ENCODE measurements at places on chromosomes 7 and 10.
A peak's percentile ranks its signal among the peaks of the same experiment; 100 is the strongest.

GRCh38 chr10:72310636-72311035 lies 36.9 kb downstream of the DDIT4 start:
- no peak for DNase-seq

DNA sequence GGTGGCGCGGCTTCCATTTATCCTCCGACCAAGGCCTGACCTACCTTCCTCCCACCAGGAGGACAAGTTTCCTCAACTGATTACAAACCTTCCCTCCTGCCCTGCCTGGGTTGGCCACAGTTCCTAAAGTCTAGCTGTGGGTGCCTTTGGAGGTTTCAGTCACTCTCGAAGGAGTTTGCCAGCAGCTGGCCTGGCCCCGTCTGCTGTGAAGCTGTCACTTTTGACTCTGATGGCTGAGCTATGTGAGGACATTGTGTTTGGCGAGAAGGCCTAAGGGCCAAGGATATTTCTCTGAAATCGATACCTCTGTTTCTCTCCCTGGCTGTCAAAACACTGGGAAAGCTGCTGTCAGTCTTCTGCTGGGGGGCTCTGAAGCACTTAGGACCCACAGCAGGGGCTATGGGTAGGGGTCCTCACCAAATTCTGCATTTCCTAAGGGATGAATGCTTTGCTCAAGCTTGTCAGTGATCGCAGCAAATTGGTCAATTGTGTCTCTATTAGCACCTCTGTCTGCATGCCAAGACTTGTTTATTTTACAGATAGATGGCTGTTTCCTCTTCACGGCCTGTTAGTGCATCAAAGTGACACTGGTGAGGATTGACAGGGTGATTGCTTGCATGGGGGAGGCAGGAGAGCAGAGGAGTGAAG lies 31.9 kb upstream of the SAMD8 start:
- DNase-seq, result no peak

DNA sequence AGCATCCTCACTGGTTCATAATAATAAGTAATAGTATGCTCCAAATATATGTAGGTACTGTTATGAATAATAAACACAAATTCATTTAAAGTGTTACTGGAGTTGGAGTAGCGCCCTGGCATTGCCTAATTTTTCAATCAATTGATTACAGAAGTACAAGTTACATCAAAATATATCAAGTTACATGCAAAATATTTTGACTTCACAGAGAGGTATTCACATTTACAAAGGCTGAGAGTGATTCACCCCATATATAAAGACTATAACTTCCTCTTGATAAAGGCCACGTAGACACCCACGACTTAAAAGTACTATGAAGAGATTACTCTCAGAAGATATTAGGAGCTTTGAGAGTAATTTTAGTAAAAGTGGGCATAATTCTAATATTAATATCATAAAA lies 13.6 kb upstream of the COL17A1 start:
- no peak for DNase-seq

GRCh38 chr10:106582291-106582690 lies 582.2 kb downstream of the SORCS1 start:
- DNase-seq, result no peak

DNA sequence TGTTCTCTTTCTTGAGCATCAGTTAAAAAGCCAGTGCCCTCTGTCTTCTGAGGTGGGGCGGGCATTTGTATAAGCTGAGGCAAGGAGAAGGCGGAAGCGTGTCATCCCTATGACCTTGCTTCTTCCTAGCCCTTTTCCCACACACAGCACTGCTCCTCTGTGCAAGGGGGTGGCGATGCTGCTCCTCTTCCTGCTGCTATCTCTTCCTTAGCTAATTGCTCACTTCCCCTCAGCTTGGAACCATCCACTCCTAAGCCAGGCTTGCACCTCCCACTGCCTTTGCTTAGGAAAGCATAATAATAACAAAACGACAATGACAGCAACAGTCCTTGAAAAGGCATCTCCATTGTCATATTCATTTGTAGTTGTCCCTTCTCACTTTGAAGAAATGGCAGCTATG lies 366.9 kb downstream of the PHTF2 start:
- DNase-seq, result no peak

- DNase-seq, result no peak
Observed at GRCh38 chr10:16870331-16870730, 53.1 kb upstream of the RSU1 start.

DNA sequence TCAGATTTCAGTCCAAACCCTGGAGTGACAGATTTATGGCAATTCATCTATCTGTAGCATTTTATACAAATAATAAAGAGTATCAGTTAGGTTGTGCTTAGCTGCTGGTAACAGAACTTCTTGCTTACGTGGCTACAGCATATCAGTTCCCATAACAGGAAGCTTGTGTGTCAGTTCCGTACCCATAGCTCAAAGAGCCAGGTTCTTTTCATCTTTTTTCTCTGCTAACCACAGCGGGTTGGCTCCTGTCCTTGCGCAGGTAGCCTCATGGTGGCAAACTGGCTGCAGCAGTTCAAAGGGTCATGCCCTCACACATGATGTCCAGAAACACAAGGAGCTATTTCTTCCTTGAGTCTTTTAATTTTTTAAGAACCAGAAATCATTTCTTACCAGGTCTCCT lies 1041.8 kb downstream of the GATA3 start:
- DNase-seq, result no peak

DNA sequence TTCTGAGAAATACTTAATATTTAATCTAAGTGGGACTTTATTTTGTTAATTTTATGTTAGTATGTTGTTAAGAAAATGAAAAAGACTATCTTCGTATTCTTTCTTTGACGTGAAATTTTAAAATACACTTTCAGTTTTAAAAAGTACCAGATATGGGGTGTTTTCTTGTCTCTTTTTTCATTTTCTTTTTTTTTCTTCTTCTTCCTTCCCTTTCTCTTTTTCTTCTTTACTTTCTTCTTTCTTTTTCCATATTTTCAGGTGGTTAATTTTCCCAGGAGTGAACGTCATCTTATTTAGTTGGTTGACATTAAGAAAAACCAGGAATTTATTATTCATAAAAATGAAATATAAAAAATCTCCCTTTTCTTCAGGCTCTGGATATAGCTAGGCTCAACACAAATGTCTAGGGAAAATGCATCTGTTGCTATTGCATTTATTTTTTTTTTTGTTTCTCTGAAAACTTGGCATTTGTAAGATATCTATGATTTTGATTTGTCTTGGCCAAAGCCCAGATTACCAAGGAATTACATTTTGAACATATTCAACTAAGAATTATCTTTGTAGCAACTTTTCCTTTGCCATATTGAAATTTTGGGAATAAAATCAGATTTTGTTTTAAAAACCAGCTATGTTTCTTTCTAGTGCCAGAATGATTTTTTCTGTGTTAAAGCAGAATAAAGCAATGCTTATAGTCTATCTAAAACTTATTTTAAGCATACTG lies 241.3 kb upstream of the FOXP2 start:
- no peak for DNase-seq

- peak; percentile 46 for DNase-seq
Observed at GRCh38 chr7:51366930-51367613, 50.5 kb upstream of the COBL start.

- DNase-seq, result peak; percentile 36
Observed at GRCh38 chr10:132788180-132788830, 2.4 kb upstream of the NKX6-2 start.

- DNase-seq, result no peak
Observed at GRCh38 chr7:157559596-157560257, 222.9 kb downstream of the DNAJB6 start.

All from lung microvascular endothelial cell (primary cell).